ENCODE measurements at places on chromosomes 11 and 22. TPM values are rescaled to one million over a fixed set of nuclear protein-coding genes. Genes with fewer than 3 reads are reported as not detected.

DNA sequence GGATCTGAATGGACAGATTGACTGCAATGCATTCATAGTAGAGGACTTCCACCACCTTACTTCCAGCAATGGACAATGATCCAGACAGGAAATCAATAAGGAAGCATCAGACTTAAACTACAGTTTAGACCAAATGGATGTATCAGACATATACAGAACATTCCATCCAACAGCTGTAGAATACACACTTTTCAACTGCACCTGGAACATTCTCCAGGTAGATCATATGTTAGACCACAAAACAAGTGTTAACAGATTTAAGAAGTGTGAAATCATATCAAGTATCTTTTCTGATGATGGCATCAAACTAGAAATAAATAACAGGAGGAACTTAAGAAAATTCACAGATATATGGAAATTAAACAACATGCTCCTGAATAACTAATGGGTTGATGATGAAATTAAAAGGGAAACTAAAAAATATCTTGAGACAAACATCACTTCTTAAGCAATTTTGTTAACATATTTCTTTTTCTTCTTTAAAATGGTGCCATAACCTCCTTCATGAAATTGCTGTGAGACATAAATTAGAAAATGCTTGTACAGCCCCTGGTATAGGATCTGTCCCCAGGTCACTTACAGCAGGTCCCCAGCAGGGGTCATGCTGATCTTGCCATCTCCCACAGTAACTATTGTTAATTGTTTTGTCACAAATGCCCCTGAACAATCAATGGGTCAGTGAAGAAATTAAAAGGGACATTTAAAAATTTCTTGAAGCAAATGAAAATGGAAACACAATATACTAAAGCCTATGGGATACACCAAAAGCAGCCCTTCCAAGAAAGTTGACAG, 100.0 kb upstream of the OR4B1 start:
- peak; percentile 50 for DNase-seq

Gene VPREB1
- not detected for total RNA-seq

DNA sequence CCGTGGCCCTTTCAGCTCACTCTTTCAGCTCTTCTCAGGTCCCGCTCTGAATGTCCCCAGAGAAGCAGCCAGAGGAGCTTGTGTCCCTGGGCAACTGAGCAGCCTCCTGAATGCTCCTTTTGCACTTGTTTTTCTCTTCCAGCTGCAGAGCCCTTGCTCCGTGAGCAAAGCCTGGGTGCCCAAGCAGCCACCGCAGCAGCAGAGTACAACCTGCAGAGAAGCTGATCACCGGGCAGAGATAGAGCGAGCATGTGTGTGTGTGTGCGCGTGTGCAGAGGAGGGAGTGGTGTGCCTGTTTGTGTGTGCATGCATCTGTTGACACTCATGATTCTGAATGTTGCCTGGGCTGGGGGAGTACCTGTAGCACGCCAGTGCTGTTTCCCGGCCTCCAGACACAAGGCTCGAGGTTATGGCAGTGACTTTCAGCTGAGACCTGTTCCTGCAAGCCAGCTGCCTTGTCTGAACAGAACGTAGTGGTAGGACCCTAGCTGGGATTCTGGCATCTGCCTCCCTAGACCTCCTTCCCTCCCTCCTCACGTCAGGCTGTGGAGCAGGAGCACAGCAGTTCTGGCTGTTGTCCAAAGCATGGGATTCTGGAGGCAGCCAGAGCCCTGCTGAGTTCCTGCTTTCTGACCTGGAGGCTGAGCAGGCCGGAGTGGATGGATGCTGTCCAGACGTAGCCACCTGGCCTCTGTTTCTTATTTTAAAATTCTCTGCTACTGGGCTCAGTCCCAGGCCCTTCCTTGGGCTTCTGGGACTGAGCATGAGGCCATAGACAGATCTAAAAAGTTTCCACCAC, 4.5 kb upstream of the MAPK8IP1 start:
- no peak for DNase-seq

Gene RAG1
- 1.1 TPM for total RNA-seq

DNA sequence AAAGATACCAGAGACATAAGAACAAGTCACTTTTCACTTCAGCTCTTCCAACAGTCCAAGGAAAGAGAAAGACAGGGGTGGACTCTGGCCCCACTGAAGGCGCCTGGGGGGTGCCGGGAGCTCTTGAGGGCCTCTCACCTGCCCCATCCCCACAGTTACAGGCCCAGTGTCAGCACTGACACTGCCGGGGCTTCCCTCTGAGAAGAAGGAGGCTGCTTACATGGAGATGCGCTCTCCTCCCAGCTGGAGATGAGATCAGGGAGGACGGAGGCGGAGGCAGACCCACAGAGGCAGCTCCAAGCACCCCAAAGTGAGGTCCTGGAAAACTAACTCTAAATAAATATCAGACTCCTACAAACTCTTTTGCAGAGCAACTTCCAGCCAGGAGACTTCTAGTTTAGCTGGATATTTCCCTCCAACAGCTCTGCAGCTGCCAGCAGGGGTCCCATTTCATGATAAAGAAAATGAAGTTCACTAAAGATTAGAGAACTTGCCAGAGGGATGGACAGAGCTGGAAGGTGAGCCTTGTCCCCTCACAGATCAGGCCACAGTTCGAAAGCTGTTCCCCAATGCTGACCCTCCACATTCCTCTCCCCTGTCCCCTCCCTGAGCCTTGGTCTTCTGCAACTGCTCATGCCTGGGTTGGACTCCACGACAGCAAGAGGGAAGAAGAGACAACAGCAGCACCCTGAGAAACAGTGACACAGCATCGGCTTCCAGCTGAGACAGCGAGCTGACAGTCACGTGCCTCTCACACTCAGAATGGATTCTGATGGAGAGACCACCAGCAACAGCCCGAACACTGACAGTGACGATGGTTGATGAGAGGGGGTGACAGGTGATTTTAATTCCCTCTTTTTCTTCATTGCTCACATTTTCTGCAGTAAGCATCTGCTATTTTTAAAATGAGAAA, 5.8 kb downstream of the CARS1 start:
- peak; percentile 56 for DNase-seq

GRCh38 chr11:58691675-58692074, 40.1 kb downstream of the GLYAT start:
- DNase-seq, result no peak

Gene HOATZ
- not detected for total RNA-seq

Gene SCGB1D2
- total RNA-seq, result not detected

DNA sequence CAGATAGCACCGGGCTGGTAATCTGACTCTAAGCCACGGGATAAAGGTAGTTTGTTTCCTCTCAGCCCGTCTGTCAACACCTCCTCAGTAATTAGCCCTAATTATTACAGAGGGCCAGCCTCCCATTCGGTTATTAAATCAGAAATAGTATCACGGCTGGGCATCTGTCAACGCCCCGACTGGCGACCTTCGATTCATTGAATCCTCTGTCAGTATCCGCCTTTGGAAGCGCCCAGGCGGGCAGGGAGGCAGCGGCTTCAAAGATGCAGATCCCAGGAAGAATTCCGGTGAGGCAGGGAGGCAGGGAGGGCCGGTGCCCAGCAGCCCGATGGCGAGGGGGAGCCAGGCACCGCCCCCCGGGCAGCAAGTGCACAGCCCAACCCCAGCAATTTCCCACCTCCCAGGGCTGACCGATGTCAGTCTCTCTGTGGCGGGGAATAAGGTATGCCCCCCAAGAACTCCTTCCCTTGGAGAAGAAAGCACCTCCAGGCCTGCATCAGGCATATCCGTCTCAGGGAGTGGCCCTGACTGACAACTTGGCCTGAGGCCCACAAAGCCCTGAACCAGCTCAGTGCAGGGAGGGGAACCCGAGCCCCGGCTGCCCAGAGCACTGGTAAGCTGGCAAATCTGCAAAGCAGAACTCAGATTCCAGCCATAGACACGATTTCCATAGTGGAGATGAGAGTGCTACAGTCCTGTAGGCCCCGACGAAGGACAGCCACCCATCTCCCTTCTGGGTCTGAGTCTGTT, 11.4 kb downstream of the GNB1L start:
- peak; percentile 44 for DNase-seq
